ENCODE measurements at places on chromosomes 3 and 15. TPM values are rescaled to one million over a fixed set of nuclear protein-coding genes. Genes with fewer than 3 reads are reported as not detected.

The SLC28A1 gene
- total RNA-seq = 0.43 TPM

The CYP8B1 gene
- not detected for total RNA-seq

The STRIT1 gene
- total RNA-seq = not detected

The CLDN11 gene
- total RNA-seq = 14.3 TPM

The EHHADH gene
- 2.6 TPM for total RNA-seq

The CRABP1 gene
- total RNA-seq = not detected

GRCh38 chr3:111621535-111621934, 26.4 kb upstream of the ZBED2 start:
- no peaks in the 10 kb centered on the region for H3K4me1 ChIP-seq
- H3K4me3 ChIP-seq = no peak overlapping the region
- no peak overlapping the region for H3K27ac ChIP-seq

GRCh38 chr15:25437777-25438600, 835 bp downstream of the UBE3A start:
- no peaks in the 10 kb centered on the region for H3K36me3 ChIP-seq
- H3K4me1 ChIP-seq = no peaks in the 10 kb centered on the region
- peak overlapping the region; percentile 77 for H3K4me3 ChIP-seq
- H3K27me3 ChIP-seq = no peaks in the 10 kb centered on the region
- peak overlapping the region; percentile 97 for H3K27ac ChIP-seq
- DNase-seq = peak; percentile 28

GRCh38 chr3:46749129-46749528, 31.5 kb upstream of the PRSS50 start:
- H3K4me1 ChIP-seq = no peaks in the 10 kb centered on the region
- no peak for DNase-seq
- H3K27ac ChIP-seq = no peak overlapping the region
- H3K36me3 ChIP-seq = no peaks in the 10 kb centered on the region
- no peaks in the 10 kb centered on the region for H3K27me3 ChIP-seq

GRCh38 chr3:98977520-98977919, 76.0 kb upstream of the DCBLD2 start:
- H3K36me3 ChIP-seq = no peaks in the 10 kb centered on the region
- H3K4me3 ChIP-seq = no peak overlapping the region
- H3K4me1 ChIP-seq = no peaks in the 10 kb centered on the region

DNA sequence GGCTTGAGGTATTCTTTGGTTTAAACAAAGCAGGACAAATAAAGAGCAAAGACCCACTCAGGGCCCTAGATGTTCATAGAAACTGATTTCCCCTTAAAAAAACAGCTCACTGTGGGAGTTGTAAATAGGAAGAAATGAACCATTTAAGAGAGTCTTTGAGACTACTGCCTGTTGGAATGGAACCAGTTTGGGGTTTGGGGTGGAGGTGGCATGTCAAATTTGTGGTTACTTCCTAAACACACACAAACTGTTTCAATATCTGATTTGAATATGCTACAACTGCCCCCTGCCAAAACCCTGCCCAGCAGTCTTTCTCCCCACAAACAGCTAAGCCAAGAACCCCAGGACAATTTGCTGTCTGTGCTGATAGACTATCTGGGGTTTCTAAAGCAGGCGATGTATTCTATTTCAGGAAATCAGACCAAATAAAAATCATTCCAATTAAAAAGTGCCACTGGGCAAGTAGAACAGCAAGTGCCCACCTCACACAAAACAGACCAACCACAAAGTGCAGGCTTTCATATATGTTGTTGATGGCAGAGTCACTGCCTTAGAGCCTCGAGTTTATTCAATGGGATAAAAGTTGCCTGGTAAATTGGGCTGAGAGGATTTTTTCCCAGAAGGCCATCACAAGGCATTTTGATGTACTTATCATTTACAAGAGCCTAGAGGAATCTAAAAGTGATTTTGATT, 293.9 kb upstream of the PROK2 start:
- no peak overlapping the region for H3K27ac ChIP-seq
- H3K36me3 ChIP-seq = no peaks in the 10 kb centered on the region
- DNase-seq = no peak
- no peaks in the 10 kb centered on the region for H3K4me1 ChIP-seq

GRCh38 chr3:54360320-54360719, 238.0 kb downstream of the CACNA2D3 start:
- no peak for DNase-seq
- peaks cover 2% of the 10 kb centered on the region for H3K36me3 ChIP-seq
- no peaks in the 10 kb centered on the region for H3K4me1 ChIP-seq

- H3K27ac ChIP-seq = no peak overlapping the region
- H3K27me3 ChIP-seq = no peaks in the 10 kb centered on the region
- no peak overlapping the region for H3K4me3 ChIP-seq
- no peaks in the 10 kb centered on the region for H3K36me3 ChIP-seq
- H3K4me1 ChIP-seq = no peaks in the 10 kb centered on the region
Measured at GRCh38 chr15:65344214-65344913, 33.4 kb downstream of the IGDCC3 start.

GRCh38 chr3:135091946-135092345, 296.9 kb downstream of the EPHB1 start:
- no peaks in the 10 kb centered on the region for H3K4me1 ChIP-seq
- no peak overlapping the region for H3K27ac ChIP-seq
- no peaks in the 10 kb centered on the region for H3K27me3 ChIP-seq
- no peaks in the 10 kb centered on the region for H3K36me3 ChIP-seq

DNA sequence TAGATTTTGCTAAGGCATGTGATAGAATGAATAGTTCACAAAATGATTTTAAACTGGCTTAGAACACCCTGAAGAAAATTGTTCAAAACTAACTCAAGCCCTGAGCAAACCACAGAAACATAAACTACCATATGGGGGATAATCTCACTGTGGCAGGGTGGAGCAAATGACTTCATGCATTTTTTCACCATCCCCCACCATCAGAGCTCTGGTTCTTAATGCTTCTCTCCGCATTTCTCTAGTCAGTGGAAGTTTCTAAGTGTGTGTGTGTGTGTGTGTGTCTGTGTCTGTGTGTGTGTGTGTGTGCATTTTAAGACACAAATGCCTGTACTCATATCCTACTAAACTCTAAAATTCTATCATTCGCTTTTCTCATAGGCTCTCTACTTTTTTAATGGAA, 107.1 kb upstream of the PHLDB2 start:
- no peaks in the 10 kb centered on the region for H3K36me3 ChIP-seq
- H3K4me3 ChIP-seq = no peak overlapping the region
- no peak for DNase-seq
- no peaks in the 10 kb centered on the region for H3K4me1 ChIP-seq
- H3K27ac ChIP-seq = peak overlapping the region; percentile 1
- H3K27me3 ChIP-seq = no peaks in the 10 kb centered on the region

DNA sequence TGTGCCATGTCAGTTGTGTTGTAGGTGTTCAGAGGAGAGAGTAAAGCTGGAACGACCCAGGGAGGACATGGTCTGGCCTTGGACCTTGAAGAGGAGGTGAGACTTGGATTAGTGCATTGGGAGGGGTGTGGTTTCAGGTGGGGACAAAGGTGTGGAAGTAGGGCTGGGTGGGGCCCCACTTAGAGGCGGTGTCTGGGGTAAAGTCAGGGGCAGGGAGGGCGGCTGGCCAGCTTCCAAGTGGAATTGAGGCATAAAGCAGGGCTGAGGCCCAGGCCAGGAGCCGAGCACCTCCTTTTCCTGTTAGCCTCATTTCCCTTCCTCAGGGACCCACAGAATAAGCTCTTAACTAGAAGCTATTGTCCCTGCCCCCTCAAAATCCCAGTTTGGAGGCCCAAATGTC, 36.2 kb upstream of the FLNB start:
- no peaks in the 10 kb centered on the region for H3K36me3 ChIP-seq
- no peaks in the 10 kb centered on the region for H3K4me1 ChIP-seq
- H3K27me3 ChIP-seq = no peaks in the 10 kb centered on the region
- peak overlapping the region; percentile 69 for H3K27ac ChIP-seq
